ENCODE measurements at places on chromosomes 5 and 9. TPM values are rescaled to one million over a fixed set of nuclear protein-coding genes. Genes with fewer than 3 reads are reported as not detected.

Gene GALNT12
- total RNA-seq: 3.7 TPM

Gene BAAT
- total RNA-seq: 0.48 TPM

Gene FCN1
- total RNA-seq: not detected

Gene PDCD1LG2
- 0.34 TPM for total RNA-seq

Gene EDIL3
- total RNA-seq: 0.16 TPM

Gene LRRC70
- 0.14 TPM for total RNA-seq

Gene DOCK2
- total RNA-seq: 3.5 TPM

Gene OR13C3
- total RNA-seq: not detected

Gene AK8
- total RNA-seq: 0.89 TPM

Gene PGM5
- total RNA-seq: not detected

Gene GPR107
- total RNA-seq: 30.6 TPM

Gene TGFBR1
- total RNA-seq: 35.3 TPM

Gene DMRT3
- not detected for total RNA-seq

Gene TNFSF15
- total RNA-seq: 0.36 TPM

Gene C1QTNF3
- total RNA-seq: 0.23 TPM
